ENCODE measurements at places on chromosomes 2 and 18.
A peak's percentile ranks its signal among the peaks of the same experiment; 100 is the strongest.

GRCh38 chr2:139201516-139201915 is 421.3 kb upstream of the NXPH2 start:
- no peak overlapping the region for H3K4me3 ChIP-seq
- no peak for DNase-seq
- no peaks in the 10 kb centered on the region for H3K4me1 ChIP-seq
- H3K36me3 ChIP-seq, result no peaks in the 10 kb centered on the region
- H3K27ac ChIP-seq, result no peak overlapping the region
- peaks cover 2% of the 10 kb centered on the region for H3K27me3 ChIP-seq

DNA sequence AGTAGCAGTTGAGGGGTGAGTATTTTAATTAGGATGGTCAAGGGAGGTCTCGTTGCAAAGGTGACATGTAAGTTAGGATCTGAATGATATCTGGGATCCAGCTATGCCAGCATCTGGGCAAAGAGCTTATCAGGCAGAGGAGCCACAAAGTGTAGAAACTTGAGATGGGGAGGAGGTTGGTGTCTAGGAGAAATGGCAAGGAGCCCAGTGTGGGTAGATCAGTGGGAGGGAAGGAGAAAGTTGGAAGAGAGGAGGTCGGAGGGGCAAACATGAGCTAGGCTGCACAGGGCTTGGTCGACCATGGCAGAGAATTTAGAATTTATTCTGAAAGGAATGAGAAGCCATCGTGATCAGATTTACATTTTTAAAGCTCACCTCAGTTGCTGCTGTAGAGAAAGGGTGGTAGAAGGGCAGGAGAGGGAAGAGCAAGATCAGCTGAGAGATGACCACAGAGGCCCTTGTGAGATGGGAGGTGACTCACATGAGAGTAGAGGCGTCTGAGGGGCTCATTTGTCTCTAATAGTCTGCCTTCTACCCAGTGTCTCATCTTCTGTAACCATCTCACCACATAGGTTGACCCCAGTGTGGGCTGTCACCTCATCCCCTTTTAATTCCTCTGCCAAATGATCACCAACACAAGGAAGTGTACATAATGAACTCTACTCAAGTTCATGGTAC is 170.0 kb downstream of the ETAA1 start:
- H3K4me1 ChIP-seq, result no peaks in the 10 kb centered on the region
- no peak overlapping the region for H3K4me3 ChIP-seq
- no peaks in the 10 kb centered on the region for H3K27me3 ChIP-seq
- DNase-seq, result no peak
- H3K27ac ChIP-seq, result no peak overlapping the region

DNA sequence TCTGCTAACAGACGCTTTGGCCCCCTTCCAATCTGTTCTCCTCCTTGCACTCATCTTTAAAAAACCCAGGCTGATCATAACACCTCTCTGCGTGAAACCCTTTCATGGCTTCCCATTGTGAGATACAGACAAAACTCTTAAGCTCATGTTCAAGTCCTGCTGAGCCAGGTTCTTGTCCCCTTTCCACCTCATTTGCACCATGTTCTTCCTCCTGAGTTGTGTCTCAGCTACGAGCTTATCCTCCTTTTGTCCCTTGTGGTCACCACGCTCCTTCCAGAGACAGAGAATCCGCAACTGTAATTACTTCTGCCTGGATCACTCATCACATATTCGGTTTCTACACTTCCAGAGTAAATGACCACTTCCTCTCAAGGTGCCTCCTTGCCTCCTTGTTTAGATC is 238.8 kb downstream of the ACTR3 start:
- no peak overlapping the region for H3K27ac ChIP-seq
- DNase-seq, result no peak
- H3K36me3 ChIP-seq, result no peaks in the 10 kb centered on the region
- no peak overlapping the region for H3K4me3 ChIP-seq
- H3K4me1 ChIP-seq, result no peaks in the 10 kb centered on the region
- no peaks in the 10 kb centered on the region for H3K27me3 ChIP-seq

DNA sequence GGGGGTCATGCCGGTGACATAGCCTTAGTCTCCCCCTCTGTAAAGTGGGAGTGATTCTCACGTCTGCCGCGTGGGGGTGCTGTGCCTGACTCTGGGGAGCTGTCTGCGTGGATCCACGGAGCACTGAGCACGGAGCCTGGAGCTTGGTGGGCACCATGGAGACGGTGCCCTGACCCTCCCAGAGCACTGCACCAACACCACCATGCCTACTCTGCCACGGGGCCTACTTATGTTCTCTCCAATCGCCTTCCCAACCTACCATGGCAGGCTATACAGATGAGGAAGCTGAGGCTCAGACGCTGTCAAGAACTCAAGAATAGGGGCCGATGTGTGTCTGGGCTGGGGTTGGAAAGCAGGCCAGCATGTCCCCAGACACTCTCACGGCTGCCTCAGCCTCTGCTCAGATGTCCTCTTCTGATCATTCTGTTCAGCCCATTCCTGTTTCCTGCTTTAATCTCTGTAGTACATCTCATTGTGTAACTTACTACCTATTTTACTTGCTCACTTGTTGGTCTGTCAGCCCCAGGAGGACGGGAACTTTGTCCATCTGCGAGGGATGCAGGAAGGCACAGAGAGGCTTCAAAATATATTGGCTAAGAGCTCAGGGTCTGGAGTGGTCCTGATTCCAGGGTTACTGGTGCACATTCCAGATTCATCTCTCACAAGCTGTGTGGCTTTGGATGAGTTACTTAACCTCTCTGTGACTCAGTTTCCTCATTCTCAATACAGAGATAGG is 168.1 kb upstream of the HS6ST1 start:
- no peaks in the 10 kb centered on the region for H3K27me3 ChIP-seq
- no peak overlapping the region for H3K4me3 ChIP-seq
- H3K36me3 ChIP-seq, result peaks cover under 1% of the 10 kb centered on the region
- no peak overlapping the region for H3K27ac ChIP-seq

GRCh38 chr2:181585732-181586131 is 71.2 kb downstream of the CERKL start:
- H3K4me3 ChIP-seq, result peak overlapping the region; percentile 61
- peaks cover 3% of the 10 kb centered on the region for H3K27me3 ChIP-seq
- H3K4me1 ChIP-seq, result peaks cover 29% of the 10 kb centered on the region

Measured in glutamatergic neuron (in vitro differentiated cells).